ENCODE measurements at places on chromosomes 16 and 17.

DNA sequence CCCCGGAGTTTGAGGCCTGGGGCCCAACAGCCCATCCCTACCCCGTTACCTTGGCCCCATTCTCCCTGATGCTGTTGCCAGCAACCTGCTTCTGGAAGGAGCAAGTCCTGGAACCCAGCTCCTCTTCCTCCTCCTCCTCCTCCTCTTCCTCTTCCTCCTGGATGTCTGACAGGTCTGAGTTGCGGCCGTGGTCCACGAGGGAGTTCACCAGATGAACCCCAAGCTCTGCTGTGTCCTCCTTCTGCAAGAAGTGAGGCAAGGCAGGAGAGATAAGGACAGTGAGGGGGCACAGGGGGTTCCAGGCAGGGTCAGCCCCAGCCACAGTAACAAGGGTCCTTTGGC lies 18.7 kb downstream of the TSPOAP1 start:
- no peak for DNase-seq

GRCh38 chr16:67594256-67594915 lies 32.1 kb downstream of the CTCF start:
- DNase-seq = no peak

DNA sequence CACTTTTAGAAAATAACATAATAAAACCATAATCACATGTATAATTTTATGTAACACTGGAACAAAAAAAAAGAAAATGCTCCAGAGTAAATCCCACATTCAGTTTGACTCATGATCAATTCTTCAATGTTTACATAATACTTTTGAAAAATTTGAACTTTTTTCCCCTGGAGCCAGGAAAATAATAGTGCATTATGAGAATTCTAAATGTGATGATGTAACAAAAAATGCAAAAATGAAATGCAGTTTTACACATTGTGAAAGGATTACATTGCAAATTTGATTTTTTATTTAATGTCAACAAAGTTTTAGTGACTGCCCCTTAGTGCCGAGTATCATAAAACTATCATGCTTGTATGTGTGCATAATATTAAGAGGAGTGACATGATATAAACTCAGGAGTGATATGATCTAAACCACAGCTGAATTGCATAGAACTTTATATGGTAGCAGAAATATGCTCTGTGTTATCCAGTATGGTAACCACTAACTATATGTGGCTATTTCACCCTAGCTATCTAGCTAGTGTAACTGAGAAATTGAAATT lies 238.2 kb downstream of the CDH8 start:
- DNase-seq = no peak

DNA sequence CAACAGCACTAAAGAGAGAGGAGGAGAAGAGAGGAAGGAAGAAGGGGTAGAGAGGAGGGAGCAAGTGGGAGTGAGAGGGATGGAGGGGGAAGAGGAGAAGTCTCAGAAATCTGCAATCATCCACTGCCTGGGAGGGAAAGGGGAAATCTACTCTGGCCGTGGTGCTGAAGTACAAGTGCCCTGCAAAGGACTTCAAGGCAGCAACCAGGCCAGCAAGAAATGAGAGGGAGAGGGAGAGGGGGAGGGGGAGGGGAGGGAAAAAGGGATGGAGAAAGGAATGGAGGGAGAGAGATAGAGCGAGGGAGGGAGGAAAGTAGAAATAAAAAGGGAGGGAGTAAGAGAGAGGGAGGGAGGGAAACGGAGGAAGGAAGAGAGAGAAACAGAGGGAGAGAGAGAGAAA lies 130.8 kb upstream of the EEF2KMT start:
- no peak for DNase-seq

GRCh38 chr17:38893113-38893512 lies 23.3 kb downstream of the LASP1 start:
- DNase-seq = no peak

GRCh38 chr17:65595071-65595656 lies 33.7 kb upstream of the AXIN2 start:
- DNase-seq = no peak

DNA sequence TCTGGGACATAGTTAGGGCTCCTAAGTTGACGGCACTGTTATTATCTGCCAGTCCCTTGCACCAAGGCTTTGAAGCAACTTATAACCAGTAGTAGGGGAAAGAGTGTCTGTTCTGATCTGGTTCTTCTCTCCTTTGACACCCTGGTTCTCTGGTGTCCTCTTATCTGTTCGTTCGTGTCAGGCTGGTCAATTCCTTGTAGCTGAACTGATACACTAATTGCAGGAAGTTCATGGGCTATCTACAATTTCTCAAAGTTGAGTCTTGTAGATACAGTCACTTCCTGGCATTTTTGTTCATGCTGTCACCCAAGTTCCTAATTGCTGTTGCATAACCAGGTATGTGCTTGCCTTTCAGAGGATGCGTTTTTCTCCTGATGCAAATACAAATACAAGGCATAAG lies 17.3 kb upstream of the MYO1D start:
- DNase-seq = peak; percentile 78

DNA sequence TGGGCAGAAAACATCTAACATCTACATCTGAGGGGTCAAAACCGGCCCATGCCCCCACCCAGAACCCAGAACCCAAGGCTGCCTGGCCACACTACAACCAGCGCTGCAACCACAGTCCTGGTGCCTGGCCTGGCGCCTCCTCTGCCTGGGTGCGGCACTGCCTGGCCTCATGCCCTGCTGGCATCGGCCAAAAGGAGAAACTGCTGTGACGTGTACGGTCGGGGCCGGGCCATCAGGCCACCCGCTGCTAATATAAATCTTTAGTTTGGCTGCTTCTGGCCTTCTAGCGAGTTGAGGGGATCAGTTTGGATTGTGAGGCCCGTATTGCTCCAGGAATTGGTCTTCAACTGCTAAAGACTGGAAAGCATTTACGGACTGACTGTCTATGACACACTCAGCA lies 22.8 kb downstream of the TMEM204 start:
- no peak for DNase-seq

DNA sequence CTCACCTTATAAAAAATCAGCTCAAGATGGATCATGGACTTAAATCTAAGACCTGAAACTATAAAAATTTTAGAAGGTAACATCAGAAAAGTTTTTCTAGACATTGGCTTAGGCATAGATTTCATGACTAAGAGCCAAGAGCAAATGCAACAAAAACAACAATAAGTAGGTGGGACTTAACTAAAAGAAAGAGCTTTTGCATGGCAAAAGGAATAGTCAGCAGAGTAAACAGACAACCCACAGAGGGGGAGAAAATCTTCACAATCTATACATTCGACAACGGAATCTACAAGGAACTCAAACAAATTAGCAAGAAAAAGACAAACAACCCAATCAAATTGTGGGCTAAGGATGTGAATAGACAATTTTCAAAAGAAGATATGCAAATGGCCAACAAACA lies 368.4 kb upstream of the KIF2B start:
- no peak for DNase-seq

- DNase-seq = no peak
These were observed 36.3 kb downstream of the MYO18A start for GRCh38 chr17:29143894-29144293.

- DNase-seq = peak; percentile 56
These were observed 297.3 kb downstream of the ABCC12 start for GRCh38 chr16:47858333-47858982.

DNA sequence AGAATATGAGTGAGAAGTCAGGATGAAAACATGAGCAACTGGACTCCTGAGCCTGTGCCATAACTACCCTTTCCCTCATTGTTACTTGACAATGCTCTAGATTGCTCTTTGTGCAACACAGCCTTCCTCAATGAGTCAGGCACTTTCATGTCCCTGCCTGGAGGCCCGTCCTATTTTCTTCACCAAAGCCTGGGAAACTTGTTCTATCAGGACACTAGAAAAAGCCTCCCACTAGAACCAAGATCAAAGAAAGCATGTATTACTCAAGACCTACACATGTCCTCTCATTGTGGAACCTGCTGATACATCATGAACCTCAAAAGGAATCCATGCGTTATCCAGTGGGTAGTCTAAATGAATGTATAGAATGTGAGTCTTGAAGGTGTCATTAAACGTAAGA lies 624.5 kb downstream of the TOX3 start:
- peak; percentile 98 for DNase-seq

GRCh38 chr17:31130286-31131224 lies 35.8 kb downstream of the NF1 start:
- DNase-seq = no peak

- DNase-seq = peak; percentile 40
These were observed 42.3 kb downstream of the SLC7A5 start for GRCh38 chr16:87826798-87827587.

- no peak for DNase-seq
These were observed 56.7 kb upstream of the TOB1 start for GRCh38 chr17:50922721-50923405.

DNA sequence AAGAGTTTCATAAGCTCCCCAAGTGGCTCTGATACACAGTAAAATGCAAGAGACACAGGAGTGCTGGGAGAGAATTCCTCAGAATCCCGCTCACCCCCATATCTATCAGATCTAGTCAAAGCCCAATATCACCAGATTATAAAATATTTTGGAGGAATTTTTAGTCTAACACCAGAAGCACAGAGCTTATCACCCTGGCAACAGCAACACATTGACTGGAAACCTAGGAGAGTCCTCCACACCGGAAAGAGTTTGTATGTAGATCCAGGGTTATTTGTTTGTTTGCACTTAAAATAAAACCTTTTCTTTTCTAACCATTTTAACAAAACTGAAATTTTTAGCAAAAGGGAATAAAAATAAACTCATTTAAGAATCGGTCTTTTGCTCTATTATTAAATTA lies 7.2 kb downstream of the SOX9 start:
- no peak for DNase-seq

DNA sequence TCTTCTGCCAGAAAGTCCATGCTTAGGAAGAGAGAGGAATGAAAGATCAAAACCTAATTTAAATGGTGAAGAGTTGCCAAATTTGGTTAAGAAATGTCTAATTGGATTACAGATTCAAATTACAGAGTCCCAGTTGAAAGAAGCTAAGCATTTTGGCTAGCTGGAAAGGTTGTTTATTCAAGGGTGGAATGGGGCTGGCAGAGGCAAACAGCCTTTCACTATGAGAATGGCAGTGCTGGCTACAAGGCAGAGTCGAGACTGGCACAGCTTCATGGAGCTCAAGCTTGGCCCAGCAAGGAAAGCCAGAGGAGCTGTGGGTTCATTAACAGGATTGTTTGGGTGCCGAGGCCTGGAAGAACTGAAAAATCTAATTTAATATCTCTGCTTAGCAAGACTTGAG lies 13.6 kb downstream of the MAP3K3 start:
- DNase-seq = no peak

DNA sequence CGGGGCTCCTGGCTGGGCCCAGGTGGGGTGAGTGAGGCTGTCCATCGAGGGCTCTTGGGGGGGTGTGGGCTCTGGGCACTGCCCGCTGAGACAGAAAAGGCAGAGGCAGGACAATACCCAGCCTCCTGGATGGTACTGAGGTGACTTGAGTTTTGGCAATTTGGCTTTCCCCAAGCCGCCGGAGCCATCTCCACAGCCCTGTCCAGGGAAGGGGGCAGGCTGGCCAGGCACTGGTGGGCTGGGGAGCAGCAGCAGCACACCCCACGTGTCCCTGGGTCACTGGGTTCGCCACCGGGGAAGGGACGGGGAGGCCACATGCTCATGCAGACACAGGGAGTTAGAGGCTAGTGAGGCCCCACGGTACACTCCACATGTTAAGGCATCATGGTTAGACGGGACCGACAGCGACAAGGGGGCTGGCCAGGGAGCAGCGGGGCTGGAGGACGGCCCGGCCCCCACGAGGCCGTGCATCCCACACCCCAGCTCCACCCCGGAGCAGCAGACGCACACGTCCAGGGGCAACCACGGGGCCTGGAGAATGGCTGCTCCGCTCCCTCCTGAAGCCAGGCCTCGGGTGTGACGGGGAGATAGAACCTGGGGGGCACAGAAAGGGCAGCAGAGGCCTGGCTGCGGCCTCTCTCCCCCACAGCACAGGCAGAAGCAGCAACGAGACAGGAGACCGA lies 3.0 kb downstream of the ARHGDIA start:
- peak; percentile 28 for DNase-seq

DNA sequence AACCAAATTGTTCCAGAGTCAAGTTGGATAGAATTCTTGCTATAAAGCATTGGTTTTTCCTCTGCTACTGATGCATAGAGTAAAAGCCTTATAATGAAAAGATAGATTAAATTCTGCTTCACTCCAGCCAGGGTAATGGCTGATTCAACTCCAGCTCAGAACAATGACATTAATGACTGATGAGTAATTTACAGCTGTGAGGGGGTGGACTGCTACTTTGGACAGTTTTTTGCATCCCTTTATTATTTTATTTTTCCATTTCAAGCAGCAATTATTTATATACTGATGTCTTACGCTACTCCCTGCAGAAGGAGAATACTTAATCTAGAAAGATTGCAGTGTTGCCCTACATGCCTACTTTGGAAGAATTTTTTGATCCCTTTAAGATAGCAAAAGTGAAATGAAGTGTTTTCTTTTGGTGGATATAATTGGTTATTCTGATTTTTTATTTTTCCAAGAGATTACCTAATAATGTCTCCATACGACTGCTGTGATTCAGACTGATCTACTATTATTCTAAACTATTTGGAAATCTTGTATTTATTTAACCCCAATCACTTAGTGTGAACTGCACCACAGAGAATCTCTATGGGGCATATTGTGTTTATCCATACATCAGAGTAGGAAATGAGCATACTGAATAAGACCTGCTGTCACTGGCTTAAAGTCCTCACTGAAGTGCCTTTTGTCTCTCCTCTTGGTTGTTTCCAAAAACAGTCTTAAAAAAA lies 149.5 kb downstream of the TRIM37 start:
- peak; percentile 54 for DNase-seq

DNA sequence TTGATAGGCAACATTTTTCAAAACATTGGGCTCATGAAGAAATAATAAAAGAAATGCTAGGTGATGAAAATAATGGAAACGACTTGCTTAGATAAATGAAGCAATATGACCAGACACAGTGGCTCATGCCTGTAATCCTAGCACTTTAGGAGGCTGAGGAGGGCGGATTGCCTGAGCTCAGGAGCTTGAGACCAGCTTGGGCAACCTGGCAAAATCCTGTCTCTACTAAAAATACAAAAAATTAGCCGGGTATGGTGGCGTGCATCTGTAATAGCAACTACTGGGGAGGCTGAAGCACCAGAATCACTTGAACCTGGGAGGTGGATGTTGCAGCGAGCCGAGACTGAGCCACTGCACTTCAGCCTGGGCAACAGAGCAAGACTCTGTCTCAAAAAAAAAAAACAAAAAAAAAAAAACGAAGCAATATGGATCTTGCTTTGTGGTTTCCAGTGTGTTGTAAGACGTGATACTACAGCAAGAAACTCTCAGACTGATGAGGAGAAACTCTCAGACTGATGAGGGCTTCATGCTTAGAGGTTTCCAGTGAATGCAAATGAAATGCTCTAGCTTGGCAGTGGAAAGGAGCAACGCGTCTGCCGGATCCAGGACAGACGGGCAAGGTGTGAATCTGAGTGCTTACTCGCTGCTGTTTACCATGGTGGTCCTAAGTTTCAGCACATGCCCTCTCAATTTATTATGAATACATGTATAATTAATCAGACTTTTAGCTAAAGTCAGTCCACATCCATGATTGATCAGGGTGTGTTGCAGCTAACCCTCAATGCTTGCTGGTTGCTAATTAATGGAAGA lies 11.5 kb upstream of the IGF2BP1 start:
- no peak for DNase-seq

- DNase-seq = peak; percentile 62
These were observed 62.5 kb upstream of the NFAT5 start for GRCh38 chr16:69503244-69503643.

Measured in epithelial cell of esophagus (primary cell).